Activated CD8-positive, alpha-beta memory T cell treated with anti-CD3 and anti-CD28 coated beads for 1 hour (primary cell): ENCODE measurements at places on chromosomes 7 and 10.

DNA sequence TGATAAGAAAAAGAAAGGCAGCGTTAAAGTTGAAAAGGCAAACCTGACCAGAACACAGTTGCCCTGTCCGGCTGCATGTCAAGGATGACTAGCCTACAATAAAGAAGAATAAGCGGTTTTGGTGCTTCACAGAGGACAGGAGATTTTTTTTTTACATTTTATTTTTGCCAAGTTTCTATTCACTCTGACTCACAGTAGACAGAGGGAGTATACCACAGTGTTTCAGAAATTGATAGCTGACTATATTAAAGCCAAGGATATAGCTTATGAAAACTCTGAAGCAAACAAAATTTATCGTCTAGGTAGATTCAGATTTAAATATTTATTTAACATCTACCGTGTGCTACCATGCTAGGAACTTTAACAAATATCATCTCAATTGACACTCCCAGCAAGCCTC is 16.9 kb upstream of the POLR1F start:
- no peak for DNase-seq

GRCh38 chr7:48703466-48703865 is 220.9 kb upstream of the CDC14C start:
- no peak for DNase-seq

DNA sequence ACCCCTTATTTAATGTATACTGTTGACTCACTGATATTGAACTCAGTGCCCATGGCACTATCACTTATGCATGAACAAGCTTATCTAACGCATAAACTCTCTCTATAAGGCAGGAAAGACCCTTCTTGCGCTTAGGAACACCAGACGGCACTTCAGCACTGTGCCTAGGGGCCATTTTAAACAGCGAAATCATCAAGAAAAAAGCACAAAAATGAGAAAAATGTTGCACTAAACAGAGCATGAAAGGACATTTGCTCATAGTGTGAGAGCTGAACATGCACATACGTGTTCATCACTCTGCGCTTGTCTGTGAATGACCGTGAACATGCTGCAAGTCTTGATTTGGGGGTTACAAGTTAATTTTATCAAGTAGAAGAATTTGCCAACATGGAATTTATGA is 109.6 kb downstream of the WDR11 start:
- DNase-seq: no peak

GRCh38 chr7:139758388-139758787 is 19.4 kb downstream of the HIPK2 start:
- no peak for DNase-seq

DNA sequence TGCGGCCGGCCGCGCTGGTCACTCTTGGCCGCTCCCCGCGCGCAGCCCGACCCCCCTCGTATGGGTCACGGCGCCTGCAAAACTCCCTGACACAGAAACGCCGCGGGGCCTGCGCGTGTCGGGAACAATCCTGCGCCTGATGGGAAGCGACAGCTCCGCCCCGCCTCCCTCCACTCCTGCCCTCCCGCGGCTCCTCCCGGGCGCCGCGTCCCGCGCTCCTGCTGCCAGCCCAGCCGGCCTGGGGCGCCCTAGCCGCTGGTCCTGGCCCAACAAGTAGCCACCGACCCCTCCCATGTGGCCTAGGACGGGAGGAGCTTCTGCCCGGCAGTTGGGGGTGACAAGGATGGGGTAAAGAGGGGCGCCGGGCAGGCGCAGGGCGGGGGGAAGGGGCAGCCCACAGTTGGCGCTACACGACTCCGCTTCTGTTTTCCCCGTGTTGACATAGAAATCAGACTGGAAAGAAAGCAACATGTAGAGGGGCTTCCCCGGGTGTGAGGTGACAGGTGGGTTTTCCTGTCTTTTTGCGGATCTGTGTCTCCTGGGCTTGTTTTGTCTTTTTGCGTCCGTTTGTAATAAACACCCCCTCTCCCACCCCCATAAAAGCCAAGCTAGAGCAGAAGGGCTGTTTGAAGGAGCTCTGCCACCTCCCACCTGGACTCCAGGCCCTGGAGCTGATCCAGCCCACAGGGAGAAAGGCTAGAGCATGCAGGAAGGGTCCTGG is 35.1 kb upstream of the PAX2 start:
- no peak for DNase-seq

GRCh38 chr7:39678930-39679709 is 55.7 kb downstream of the RALA start:
- DNase-seq: no peak

DNA sequence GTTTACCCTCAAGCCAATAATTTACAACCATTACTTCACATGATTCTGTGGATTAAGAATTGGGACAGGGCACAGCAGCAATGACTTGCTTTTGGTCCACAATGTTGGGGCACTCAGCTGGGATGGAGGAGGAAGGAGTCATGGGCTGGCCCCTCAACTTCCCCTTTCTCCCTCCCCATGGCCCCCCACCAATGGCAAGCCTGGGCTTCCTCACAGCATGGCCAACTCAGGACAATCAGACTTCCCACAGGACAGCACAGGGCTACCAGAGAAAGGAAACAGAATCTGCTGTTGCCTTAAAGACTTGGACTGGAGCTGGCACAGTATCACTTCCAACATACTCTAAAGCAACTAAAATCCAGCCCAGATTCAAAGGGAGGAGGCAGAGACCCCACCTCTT is 160.7 kb downstream of the PTPN20 start:
- no peak for DNase-seq

- DNase-seq: no peak
These were observed 36.5 kb upstream of the ZNF680 start for GRCh38 chr7:64599359-64599758.

DNA sequence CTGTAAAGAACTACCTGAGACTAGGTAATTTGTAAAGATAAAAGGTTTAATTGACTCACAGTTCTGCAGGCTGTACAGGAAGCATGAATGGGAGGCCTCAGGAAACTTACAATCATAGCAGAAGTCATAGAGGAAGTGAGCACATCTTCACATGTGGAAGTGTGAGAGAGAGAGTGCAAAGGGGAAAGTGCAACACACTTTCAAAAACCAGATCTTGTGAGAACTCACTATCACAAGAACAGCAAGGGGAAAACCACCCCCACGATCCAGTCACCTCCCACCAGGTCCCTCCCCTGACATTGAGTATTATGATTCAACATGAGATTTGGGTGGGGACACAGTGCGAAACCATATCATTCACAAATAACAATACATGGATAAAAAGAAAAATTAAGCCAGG is 24.5 kb downstream of the AVL9 start:
- no peak for DNase-seq

- DNase-seq: no peak
These were observed 762.4 kb downstream of the REEP3 start for GRCh38 chr10:64283621-64284020.

GRCh38 chr10:43963793-43964425 is 315.2 kb upstream of the ZNF32 start:
- no peak for DNase-seq

DNA sequence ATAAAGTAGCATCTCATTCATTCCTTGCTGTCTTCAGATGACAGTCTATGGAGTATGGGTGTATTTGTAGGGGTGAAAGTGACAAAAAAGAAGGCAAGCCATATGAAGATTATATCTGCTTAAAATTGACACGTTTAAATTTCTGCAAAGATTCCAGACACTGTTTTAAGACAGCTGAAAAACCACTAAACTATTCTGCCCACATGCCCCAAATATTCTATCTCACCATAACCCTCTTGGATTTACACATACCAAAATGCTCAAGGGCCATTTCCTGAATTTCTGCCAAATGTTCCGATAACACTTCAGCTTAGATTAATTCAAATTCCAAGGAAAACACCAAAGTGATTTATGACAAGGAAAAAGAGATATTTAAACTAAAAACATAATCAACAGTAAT is 99.9 kb upstream of the IL6 start:
- no peak for DNase-seq

DNA sequence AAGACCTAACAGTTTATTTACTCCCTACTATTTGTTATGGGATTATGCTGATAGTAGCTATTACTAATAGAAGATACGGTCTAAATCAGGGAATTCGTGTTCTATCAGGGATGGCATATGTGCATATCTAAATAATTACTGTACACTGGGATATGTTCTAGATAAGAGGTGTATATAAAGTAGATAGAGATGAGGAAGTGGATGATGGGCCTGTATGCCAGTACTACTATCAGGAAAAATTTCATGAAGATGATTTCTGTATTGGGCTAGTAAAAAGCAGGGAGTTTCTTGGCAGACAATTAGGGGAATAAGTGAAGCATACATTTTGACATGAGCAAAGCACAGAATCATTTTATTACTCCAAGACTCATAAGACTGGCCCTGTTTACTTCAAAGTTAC is 26.2 kb downstream of the PTPN12 start:
- no peak for DNase-seq

- no peak for DNase-seq
These were observed 76.9 kb downstream of the PARP12 start for GRCh38 chr7:139985811-139986210.

GRCh38 chr7:29400437-29400836 is 163.2 kb upstream of the PRR15 start:
- DNase-seq: no peak

GRCh38 chr7:25583621-25584020 is 355.3 kb upstream of the NPVF start:
- DNase-seq: no peak

- DNase-seq: no peak
These were observed 25.9 kb downstream of the GIMAP8 start for GRCh38 chr7:150476285-150476684.

- no peak for DNase-seq
These were observed 167.2 kb downstream of the AKR1D1 start for GRCh38 chr7:138243430-138243829.

DNA sequence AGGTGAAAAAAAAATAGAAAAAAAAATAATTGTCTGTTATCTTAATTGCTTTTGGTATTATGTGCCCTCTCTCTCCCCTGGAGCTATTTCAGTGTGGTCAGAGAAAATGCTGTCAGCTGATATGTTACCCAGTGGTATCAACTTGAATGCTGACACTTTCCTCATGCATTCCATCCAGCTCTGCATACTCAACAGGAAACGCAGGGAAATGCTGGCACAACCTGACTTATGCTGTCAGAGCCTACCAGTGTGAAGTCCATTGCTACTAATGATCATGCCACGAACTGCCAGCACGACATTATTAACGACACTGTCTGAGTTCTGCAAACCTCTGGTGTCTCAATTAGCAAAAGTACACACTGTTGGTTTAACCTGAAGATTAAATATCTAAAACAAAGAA is 182.8 kb downstream of the ZWINT start:
- DNase-seq: no peak

DNA sequence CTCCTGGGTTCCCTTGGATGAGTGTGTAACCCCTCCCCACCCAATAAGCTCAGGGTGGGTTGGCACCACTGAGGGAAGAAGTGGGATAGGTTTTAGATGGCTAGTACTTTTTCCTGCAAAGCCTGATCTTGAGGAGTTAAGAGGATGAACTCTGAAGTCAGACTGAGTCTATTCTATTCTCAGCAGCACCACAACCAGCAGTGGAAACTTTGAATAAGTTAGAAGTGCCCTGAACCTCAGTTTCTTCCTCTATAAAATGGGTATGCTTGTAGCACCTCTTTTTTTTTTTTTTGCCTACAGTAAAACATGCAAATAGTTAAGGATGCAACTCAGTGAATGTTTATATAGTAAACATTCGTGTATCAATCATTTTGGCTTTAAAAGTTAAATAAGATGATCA is 7.1 kb downstream of the NKX2-3 start:
- no peak for DNase-seq

DNA sequence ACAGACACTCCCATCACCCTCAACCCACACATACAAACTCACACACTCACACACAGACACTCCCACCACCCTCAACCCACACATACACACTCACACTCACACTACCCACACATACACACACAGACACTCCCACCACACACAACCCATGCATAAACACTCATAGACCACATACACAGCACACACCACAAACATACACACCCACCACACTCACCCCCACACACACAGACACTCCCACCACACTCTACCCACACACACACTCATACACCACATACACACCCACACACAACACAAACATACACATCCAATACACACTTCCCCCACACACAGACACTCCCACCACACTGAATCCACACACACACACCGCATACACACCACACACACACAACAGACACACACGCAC is 521.2 kb downstream of the TCERG1L start:
- no peak for DNase-seq

DNA sequence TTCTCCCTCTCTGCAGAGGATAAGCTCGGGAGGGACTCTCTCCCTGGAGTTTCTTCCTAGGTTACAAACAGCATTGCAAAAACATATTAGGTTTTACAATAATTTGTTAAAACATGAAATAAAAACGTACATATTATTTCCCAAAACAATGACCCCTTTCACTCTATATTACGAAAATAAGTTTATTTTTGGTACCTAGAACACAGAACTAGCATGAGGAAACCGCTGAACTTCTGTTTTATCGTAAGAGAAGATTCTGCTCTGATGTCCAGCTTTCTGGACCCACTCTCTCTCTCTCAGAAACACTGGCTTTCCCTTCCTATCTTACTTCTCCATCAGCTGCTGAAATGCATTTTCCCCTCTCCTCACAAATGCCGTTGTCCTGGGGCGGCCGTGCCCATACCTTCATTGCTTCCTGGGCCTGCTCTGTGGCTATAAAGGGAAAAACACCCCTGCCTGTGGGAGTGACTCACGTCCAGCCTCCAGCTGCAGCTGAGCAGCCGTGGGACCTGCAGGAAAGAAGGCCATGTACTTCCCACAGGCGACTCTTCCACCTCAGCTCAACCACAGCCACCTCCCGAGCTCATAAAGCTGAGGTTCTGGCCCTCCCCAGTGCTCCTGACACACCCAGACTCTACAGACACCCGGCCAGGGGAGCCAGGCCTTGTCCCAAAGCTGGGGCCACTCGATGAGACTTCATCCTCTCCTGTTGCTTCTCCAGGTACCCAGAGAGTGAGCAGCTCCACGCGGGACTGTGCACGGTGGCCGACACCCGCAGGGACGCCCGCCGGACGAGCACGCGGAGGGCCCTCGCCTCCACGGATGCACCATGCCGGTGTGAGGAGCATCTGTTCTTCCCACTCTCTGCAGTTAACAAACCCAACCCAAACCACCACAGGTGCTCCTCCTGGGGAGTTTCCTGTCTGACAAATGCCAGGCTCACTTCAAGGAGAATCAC is 3.1 kb downstream of the GPER1 start:
- DNase-seq: no peak

DNA sequence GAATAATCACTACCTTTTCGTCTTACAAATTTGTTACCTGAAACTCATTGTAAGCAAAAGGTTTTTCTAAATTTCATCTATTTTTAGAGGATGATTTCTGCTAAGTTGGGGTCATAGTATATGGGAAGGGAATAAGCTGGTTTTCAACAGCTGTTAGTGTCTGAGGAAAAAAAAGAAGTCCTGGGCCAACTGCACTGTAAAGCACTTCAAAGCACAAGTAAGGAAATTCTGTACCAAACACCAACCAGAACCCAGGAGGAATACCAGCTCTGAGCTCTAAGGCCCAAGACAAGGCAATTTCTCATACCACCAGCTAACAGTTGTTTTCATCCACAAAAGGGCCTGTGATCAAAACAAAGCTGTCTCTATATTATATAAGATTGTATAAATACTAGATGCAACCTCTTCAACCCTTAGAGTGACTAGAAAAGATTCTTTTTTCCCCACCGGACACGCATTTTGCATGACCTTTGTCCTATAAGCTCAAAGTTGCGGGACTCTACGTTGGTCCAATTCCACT is 6.1 kb upstream of the MEOX2 start:
- DNase-seq: no peak
